CD8-positive, alpha-beta memory T cell (primary cell): ENCODE measurements at places on chromosomes 4 and X. TPM values are rescaled to one million over a fixed set of nuclear protein-coding genes. Genes with fewer than 3 reads are reported as not detected.

- H3K4me1 ChIP-seq, result no peaks in the 10 kb centered on the region
- no peak overlapping the region for H3K4me3 ChIP-seq
- DNase-seq, result no peak
- no peaks in the 10 kb centered on the region for H3K27me3 ChIP-seq
- no peaks in the 10 kb centered on the region for H3K36me3 ChIP-seq
Measured at GRCh38 chrX:34197946-34198345, 65.8 kb upstream of the FAM47A start.

- no peak overlapping the region for H3K4me3 ChIP-seq
- no peaks in the 10 kb centered on the region for H3K27me3 ChIP-seq
- no peak overlapping the region for H3K27ac ChIP-seq
- peak; percentile 41 for DNase-seq
- peaks cover 78% of the 10 kb centered on the region for H3K4me1 ChIP-seq
Measured at GRCh38 chr4:2852481-2852921, 8.9 kb downstream of the ADD1 start.

- H3K27me3 ChIP-seq, result no peaks in the 10 kb centered on the region
- no peak for DNase-seq
- H3K4me3 ChIP-seq, result no peak overlapping the region
Measured at GRCh38 chr4:87366521-87367162, 24.3 kb downstream of the HSD17B11 start.

- DNase-seq, result no peak
- no peaks in the 10 kb centered on the region for H3K4me1 ChIP-seq
- no peak overlapping the region for H3K27ac ChIP-seq
- H3K27me3 ChIP-seq, result no peaks in the 10 kb centered on the region
Measured at GRCh38 chrX:71976753-71977152, 66.1 kb downstream of the NHSL2 start.

- DNase-seq, result no peak
- H3K4me3 ChIP-seq, result no peak overlapping the region
- H3K27me3 ChIP-seq, result no peaks in the 10 kb centered on the region
- H3K36me3 ChIP-seq, result no peaks in the 10 kb centered on the region
- H3K27ac ChIP-seq, result no peak overlapping the region
- no peaks in the 10 kb centered on the region for H3K4me1 ChIP-seq
Measured at GRCh38 chrX:7389576-7389975, 241.6 kb upstream of the PUDP start.

DNA sequence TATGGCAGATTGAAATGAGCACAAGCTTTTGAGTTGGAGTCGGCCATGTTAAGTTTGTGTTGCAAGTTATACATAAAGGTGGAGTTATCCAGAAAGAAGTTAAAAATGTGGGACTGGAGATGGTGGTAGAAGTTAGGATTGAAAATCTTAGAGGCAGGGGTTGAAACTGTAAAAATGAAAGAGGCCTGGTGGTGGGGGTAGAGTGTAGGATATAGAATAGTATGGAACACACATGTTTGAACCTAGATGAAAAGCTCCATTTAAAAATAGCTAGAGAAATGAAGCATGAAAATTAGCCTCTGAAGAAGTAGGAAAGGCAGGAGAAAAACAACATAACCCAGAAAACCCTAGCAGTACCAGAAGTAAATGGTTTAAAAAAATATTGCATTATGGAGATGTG, 131.8 kb upstream of the ENPEP start:
- no peaks in the 10 kb centered on the region for H3K36me3 ChIP-seq
- H3K4me1 ChIP-seq, result no peaks in the 10 kb centered on the region
- H3K4me3 ChIP-seq, result no peak overlapping the region
- DNase-seq, result no peak
- no peaks in the 10 kb centered on the region for H3K27me3 ChIP-seq

- DNase-seq, result no peak
- H3K27ac ChIP-seq, result no peak overlapping the region
- H3K4me3 ChIP-seq, result no peak overlapping the region
- no peaks in the 10 kb centered on the region for H3K27me3 ChIP-seq
- no peaks in the 10 kb centered on the region for H3K36me3 ChIP-seq
Measured at GRCh38 chr4:127498366-127498765, 134.4 kb upstream of the INTU start.

GRCh38 chr4:187436251-187436650, 559.3 kb upstream of the ZFP42 start:
- H3K27me3 ChIP-seq, result no peaks in the 10 kb centered on the region
- DNase-seq, result no peak
- H3K27ac ChIP-seq, result no peak overlapping the region
- no peak overlapping the region for H3K4me3 ChIP-seq
- no peaks in the 10 kb centered on the region for H3K4me1 ChIP-seq
- H3K36me3 ChIP-seq, result no peaks in the 10 kb centered on the region

GRCh38 chrX:66110112-66110511, 53.9 kb upstream of the HEPH start:
- no peak overlapping the region for H3K27ac ChIP-seq
- no peak overlapping the region for H3K4me3 ChIP-seq
- no peaks in the 10 kb centered on the region for H3K4me1 ChIP-seq

DNA sequence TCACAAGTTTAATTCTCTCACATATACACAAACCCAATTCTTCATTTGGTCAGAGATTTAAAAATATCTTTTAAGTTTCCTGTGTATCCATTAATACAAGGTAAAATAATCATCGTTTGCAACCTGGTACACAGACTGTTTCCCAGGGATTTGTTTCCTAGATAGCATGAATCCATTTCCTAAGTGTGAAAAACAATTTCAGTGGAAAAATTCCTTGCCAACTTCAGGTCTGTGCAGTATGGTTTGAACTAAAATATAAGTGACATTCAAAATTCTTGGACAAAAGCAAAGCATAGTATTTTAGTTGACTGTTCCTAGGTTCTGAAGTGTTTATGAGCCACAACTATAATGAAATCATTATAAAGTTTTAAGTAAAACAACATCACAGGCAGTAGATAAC, 24.4 kb downstream of the NAF1 start:
- H3K27ac ChIP-seq, result no peak overlapping the region
- no peaks in the 10 kb centered on the region for H3K36me3 ChIP-seq
- no peaks in the 10 kb centered on the region for H3K4me1 ChIP-seq

DNA sequence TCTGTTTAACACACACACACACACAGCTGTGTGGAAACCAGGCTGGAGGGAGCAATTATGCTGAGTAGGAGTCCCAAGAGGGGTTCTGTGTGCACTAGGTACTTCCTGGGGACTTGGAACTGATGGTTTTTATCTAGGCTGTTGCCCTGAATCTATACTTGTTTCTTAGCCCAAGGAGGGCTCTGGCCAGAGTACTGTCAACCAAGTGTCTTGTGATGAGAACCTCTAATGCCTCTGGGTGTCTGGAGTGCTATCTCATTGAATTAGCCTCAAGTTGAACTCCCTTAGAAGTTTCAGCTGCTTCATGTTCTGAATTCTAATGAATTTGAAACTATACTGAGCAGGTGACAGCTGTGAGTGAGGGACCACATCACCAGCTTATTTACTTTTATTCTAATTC, 16.6 kb downstream of the ARHGAP24 start:
- no peak overlapping the region for H3K4me3 ChIP-seq
- no peak overlapping the region for H3K27ac ChIP-seq
- H3K4me1 ChIP-seq, result no peaks in the 10 kb centered on the region
- H3K27me3 ChIP-seq, result no peaks in the 10 kb centered on the region

- H3K27me3 ChIP-seq, result no peaks in the 10 kb centered on the region
- no peak for DNase-seq
Measured at GRCh38 chrX:18173494-18174180, 47.0 kb downstream of the BEND2 start.

- no peak for DNase-seq
- H3K36me3 ChIP-seq, result no peaks in the 10 kb centered on the region
- H3K4me3 ChIP-seq, result no peak overlapping the region
- H3K27ac ChIP-seq, result no peak overlapping the region
- H3K27me3 ChIP-seq, result no peaks in the 10 kb centered on the region
Measured at GRCh38 chr4:139851639-139852038, 186.0 kb downstream of the MGST2 start.

GRCh38 chr4:173269280-173269679, 64.9 kb downstream of the HMGB2 start:
- H3K4me1 ChIP-seq, result peaks cover 9% of the 10 kb centered on the region
- no peak for DNase-seq
- H3K27ac ChIP-seq, result no peak overlapping the region
- H3K27me3 ChIP-seq, result no peaks in the 10 kb centered on the region
- no peak overlapping the region for H3K4me3 ChIP-seq

DNA sequence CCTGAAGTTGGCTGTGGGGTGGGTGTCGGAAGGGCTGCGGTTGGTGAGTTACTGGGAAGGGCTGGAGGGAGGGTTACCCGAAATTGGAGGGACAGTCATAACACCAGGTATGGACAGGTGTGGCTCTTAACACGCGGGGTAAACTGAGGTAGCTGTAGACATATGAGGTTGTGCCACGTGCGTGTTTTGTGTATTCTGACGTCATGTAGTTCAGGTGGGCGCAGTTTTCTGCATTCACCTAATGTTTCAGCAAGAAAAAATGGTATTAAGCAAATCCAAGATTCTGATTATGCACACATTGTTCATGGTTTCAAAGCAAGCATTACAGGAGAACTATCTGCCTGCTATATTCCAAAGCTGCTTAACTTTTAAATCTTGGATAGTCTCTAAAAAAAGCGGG, 83.5 kb upstream of the GPM6B start:
- no peaks in the 10 kb centered on the region for H3K4me1 ChIP-seq
- no peaks in the 10 kb centered on the region for H3K27me3 ChIP-seq
- no peak for DNase-seq
- H3K27ac ChIP-seq, result no peak overlapping the region
- no peaks in the 10 kb centered on the region for H3K36me3 ChIP-seq
- H3K4me3 ChIP-seq, result no peak overlapping the region

DNA sequence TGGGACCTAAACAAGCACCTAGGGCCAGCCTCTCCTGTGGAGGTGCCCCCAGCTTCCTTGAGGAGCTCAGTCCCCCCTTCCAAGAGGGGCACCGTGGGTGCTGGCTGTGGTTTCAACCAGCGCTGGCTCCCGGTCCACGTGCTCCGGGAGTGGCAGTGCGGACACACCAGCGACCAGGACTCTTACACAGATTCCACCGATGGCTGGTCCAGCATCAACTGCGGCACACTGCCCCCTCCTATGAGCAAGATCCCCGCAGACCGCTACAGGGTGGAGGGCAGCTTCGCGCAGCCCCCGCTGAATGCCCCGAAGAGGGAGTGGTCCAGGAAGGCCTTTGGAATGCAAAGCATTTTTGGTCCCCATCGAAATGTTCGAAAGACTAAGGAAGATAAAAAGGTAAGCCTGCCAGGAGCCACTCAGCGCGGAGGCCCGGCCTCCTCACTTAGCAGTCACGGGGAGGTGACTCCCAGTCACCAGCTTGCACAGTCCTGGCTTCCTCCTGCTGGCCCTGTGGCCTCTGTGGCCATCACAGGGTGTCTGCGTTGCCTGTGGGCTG, 24.9 kb downstream of the RGS12 start:
- no peaks in the 10 kb centered on the region for H3K36me3 ChIP-seq
- no peak for DNase-seq
- no peaks in the 10 kb centered on the region for H3K4me1 ChIP-seq
- no peak overlapping the region for H3K4me3 ChIP-seq

DNA sequence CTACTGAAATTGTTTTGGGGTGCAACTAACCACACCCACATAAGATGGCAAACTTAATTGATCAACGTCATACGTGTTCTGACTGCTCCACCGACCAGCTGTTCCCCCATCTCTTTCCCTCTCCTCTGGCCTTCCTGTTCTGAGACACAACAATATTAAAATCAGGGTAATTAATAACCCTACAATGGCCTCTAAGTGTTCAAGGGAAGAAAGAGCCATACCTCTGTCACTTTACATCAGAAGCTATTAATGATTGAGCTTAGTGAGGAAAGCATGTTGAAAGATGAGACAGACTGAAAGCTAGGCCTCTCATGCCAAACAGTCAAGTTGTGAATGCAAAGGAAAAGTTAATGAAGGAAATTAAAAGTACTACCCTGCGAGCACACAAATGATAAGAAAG, 173.9 kb upstream of the FTHL17 start:
- no peak overlapping the region for H3K4me3 ChIP-seq
- no peaks in the 10 kb centered on the region for H3K4me1 ChIP-seq
- no peaks in the 10 kb centered on the region for H3K27me3 ChIP-seq
- no peak overlapping the region for H3K27ac ChIP-seq
- no peaks in the 10 kb centered on the region for H3K36me3 ChIP-seq

- H3K4me1 ChIP-seq, result no peaks in the 10 kb centered on the region
- no peaks in the 10 kb centered on the region for H3K27me3 ChIP-seq
- no peak overlapping the region for H3K27ac ChIP-seq
- H3K36me3 ChIP-seq, result no peaks in the 10 kb centered on the region
Measured at GRCh38 chr4:56040842-56041241, 92.1 kb downstream of the CEP135 start.

DNA sequence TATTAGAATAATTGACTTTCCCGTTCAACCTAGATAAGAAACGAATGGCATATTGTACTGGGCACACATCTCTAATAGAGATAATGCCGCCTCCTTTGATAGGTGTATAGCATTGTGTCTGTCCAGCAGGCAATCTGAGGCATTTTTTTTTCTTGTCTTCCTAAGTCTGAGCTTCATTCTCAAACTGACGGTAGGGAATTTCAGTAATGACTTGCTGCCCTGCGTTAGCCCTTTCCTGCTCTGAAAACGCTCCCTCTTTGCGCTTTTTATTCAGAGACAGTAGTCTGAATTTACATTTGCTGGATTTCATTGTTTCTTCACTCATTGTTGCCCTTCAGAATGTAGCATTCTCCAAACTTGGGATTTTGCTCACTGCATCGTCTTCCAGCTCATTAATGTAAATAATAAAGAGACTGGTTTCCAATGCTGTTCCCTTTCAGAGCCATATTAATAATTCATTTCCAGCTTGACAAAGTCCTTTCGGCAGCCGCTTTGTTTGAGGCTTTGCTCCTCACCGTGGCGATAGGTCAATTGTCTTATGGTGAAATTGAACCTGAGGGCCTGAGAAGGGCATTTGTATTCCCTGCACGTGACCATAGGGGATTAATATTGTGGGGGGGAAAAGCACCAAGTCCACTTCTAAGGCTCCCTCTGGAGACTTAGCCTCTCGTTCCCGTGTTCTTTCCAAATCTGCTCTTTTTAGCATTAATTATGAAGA, 412.1 kb downstream of the SMARCA1 start:
- H3K27ac ChIP-seq, result no peak overlapping the region
- no peak for DNase-seq
- no peaks in the 10 kb centered on the region for H3K27me3 ChIP-seq
- no peak overlapping the region for H3K4me3 ChIP-seq

DNA sequence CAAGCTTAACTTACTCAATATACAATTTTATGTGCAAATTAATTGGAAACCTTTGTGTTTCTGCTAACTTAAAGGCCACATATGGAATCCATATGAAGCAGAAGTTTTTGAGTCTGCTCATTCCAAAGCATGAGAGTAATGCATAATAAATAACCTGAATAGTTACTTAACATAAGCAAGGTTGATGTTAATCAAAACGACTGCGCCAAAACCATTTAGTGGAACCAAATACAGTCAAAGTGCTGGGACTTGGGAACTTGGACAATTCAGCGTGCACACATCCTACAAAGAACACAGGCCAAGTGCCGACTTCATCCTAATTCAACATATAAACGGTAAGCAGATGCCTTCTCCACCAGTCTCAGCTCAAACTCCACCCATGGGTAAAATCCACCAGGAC, 17.0 kb downstream of the TSPAN5 start:
- H3K27me3 ChIP-seq, result no peaks in the 10 kb centered on the region
- H3K4me3 ChIP-seq, result no peak overlapping the region
- H3K36me3 ChIP-seq, result no peaks in the 10 kb centered on the region
- H3K4me1 ChIP-seq, result peaks cover 39% of the 10 kb centered on the region
- no peak for DNase-seq
- no peak overlapping the region for H3K27ac ChIP-seq

The XK gene
- total RNA-seq, result 0.27 TPM

The CACNA1F gene
- 0.61 TPM for total RNA-seq

The TMEM255A gene
- 0.09 TPM for total RNA-seq

The GPRASP2 gene
- 0.47 TPM for total RNA-seq

The MAGED4 gene
- 0.24 TPM for total RNA-seq

The DRP2 gene
- total RNA-seq, result 0.18 TPM

The PPP1R2C gene
- not detected for total RNA-seq

The CLTRN gene
- total RNA-seq, result 0.42 TPM

The AMBN gene
- not detected for total RNA-seq
